ENCODE measurements at places on chromosomes 5 and 9. TPM values are rescaled to one million over a fixed set of nuclear protein-coding genes. Genes with fewer than 3 reads are reported as not detected.

Gene PLCXD3
- 0.79 TPM for total RNA-seq

Gene CARD9
- 5.1 TPM for total RNA-seq

DNA sequence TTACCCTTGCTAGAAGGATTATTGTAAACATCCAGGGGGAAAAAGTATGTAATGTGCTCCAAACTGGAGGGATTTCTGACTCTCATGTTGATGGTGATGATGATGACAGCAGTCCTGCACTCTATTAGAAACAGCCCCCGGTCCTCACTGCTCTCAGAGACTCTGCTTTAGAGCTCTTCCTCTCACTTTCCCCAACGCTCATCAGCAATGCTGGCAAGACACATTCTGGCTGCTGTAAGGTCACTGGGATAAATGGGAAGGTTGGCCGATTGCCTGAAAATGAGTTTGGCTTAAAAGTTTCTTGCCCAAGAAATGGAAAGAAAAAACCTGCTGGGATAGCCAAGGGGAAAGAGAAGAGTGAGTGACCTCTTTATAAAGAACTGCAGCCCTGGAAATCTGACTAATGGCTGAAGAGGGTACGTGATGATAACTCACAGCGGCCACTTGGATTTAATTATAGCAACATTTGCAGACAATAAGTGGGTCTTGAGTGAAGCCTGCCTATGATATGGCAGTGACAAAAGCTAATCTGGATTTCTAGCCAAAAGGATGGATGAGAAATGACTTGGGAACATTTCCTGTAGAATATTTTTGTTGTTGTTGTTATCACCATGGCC is 235.8 kb downstream of the TMEM38B start:
- no peaks in the 10 kb centered on the region for H3K36me3 ChIP-seq
- H3K27ac ChIP-seq, result no peak overlapping the region
- DNase-seq, result no peak
- H3K27me3 ChIP-seq, result no peaks in the 10 kb centered on the region
- H3K4me1 ChIP-seq, result no peaks in the 10 kb centered on the region

GRCh38 chr9:2623288-2624050 is 1.9 kb downstream of the VLDLR start:
- H3K4me1 ChIP-seq, result peaks cover 15% of the 10 kb centered on the region
- peak overlapping the region; percentile 90 for H3K27ac ChIP-seq
- no peaks in the 10 kb centered on the region for H3K27me3 ChIP-seq
- DNase-seq, result peak; percentile 70

GRCh38 chr5:149932445-149933350 is 11.9 kb downstream of the PDE6A start:
- no peak for DNase-seq
- no peaks in the 10 kb centered on the region for H3K36me3 ChIP-seq
- no peaks in the 10 kb centered on the region for H3K27me3 ChIP-seq
- no peaks in the 10 kb centered on the region for H3K4me1 ChIP-seq

GRCh38 chr5:123813937-123814624 is 302.1 kb downstream of the CSNK1G3 start:
- H3K4me3 ChIP-seq, result no peak overlapping the region
- no peak for DNase-seq
- H3K4me1 ChIP-seq, result peaks cover 8% of the 10 kb centered on the region

DNA sequence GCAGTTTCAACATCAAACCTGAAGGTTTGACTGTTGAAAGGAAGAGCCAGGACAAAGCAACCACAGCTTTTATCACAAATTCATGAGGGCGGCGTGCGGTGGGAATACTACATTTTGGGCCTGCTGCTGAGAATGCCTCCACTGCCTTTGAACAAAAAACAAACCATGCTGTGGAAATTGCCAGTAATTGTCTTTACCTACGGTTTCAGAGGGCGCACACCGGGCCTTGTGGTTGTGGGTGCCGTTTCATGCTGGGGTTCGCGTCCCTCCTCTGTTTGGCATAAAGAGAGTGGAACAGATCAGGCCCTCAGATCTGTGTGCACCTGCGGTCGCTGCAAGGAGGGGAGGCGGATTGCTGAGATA is 27.6 kb upstream of the TCF7 start:
- H3K4me1 ChIP-seq, result no peaks in the 10 kb centered on the region
- no peak overlapping the region for H3K27ac ChIP-seq
- no peaks in the 10 kb centered on the region for H3K27me3 ChIP-seq
- H3K36me3 ChIP-seq, result no peaks in the 10 kb centered on the region
- DNase-seq, result no peak
- no peak overlapping the region for H3K4me3 ChIP-seq

- H3K36me3 ChIP-seq, result no peaks in the 10 kb centered on the region
- no peaks in the 10 kb centered on the region for H3K4me1 ChIP-seq
- DNase-seq, result no peak
- H3K4me3 ChIP-seq, result no peak within 1 kb of the TSS
- H3K27me3 ChIP-seq, result no peaks in the 10 kb centered on the region
- no peak within 1 kb of the TSS for H3K27ac ChIP-seq
Measured at GRCh38 chr9:133421615-133422542, at the start of gene ADAMTS13. TSS of gene ADAMTS13 (plus strand) at chr9:133422367. CDS start at chr9:133422444, 77 bp downstream.

DNA sequence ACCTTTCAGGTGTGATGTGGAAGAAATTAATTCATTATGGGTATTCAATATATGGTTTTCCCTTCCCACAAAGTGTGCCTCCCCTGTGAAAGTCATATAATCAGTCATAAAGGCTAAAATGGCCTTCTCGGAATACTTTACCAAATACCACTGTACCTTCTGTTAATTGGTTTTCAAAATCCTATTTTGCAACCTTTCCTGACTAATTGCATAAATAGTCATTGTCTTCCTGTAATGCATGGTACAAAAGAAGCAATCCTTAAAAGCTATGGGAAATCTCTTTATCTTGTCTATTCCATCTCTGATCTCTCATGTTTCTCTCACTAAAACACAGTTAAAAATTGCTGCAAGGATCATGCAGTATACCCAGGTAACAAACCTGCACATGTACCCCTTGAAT is 44.3 kb upstream of the UGCG start:
- no peak for DNase-seq
- H3K4me1 ChIP-seq, result no peaks in the 10 kb centered on the region
- no peaks in the 10 kb centered on the region for H3K27me3 ChIP-seq
- H3K27ac ChIP-seq, result no peak overlapping the region

GRCh38 chr5:77423022-77423750 is 68.9 kb downstream of the WDR41 start:
- DNase-seq, result no peak
- H3K4me3 ChIP-seq, result no peak overlapping the region
- H3K36me3 ChIP-seq, result peaks cover 2% of the 10 kb centered on the region
- H3K4me1 ChIP-seq, result no peaks in the 10 kb centered on the region

DNA sequence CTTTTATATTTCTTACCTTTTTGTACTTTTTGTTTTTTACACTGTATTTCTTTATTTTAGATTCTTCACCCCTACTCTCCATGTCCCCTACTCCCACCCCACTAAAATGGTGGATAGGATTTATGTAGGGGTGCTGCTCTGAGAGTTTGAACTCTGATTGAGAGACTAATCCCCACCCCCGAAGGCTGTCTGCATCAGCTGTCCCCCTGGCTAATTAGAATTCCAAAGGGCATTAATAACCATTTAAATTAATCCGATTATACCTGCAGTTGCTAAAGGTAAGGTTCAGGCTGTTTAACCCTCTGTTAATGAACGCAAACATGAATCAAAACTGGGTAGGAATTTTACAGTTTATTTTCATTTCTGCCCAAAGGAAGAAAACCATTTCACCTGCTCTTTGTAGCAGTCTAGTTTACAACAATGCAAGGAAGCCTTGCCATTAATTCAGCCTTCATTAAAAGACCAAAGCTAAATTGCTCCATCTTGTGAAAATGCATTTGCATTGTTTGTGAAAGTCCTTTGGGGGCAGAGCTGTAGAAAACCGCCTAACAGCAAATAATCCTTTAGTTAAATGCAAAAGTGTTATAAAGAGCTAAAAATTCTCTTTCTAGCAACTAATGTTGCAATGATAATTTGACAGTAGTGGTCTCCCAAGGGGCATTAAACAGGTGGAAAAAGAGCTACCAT is 71.2 kb downstream of the ZCCHC7 start:
- no peaks in the 10 kb centered on the region for H3K27me3 ChIP-seq
- DNase-seq, result no peak
- H3K36me3 ChIP-seq, result no peaks in the 10 kb centered on the region
- no peak overlapping the region for H3K4me3 ChIP-seq

- no peaks in the 10 kb centered on the region for H3K4me1 ChIP-seq
- no peak overlapping the region for H3K27ac ChIP-seq
- no peak overlapping the region for H3K4me3 ChIP-seq
- DNase-seq, result no peak
- H3K27me3 ChIP-seq, result no peaks in the 10 kb centered on the region
Measured at GRCh38 chr5:53604309-53604708, 43.9 kb downstream of the NDUFS4 start.

Measured in pancreas (tissue), 10 donors.